Kidney (tissue), 22 donors: ENCODE measurements at places on chromosomes 7 and 10. TPM values are rescaled to one million over a fixed set of nuclear protein-coding genes. Genes with fewer than 3 reads are reported as not detected.

GRCh38 chr7:2661602-2662272, 26.3 kb upstream of the AMZ1 start:
- H3K4me3 ChIP-seq: no peak overlapping the region
- no peak overlapping the region for H3K27ac ChIP-seq
- no peaks in the 10 kb centered on the region for H3K27me3 ChIP-seq
- H3K36me3 ChIP-seq: peaks cover 7% of the 10 kb centered on the region
- H3K4me1 ChIP-seq: no peaks in the 10 kb centered on the region

GRCh38 chr10:97081621-97082235, 104.0 kb downstream of the SLIT1 start:
- no peaks in the 10 kb centered on the region for H3K36me3 ChIP-seq
- no peaks in the 10 kb centered on the region for H3K27me3 ChIP-seq
- peak; percentile 77 for DNase-seq
- H3K4me1 ChIP-seq: no peaks in the 10 kb centered on the region

Gene CCDC6
- 47.0 TPM for total RNA-seq

Gene TAC1
- total RNA-seq: 2.0 TPM

GRCh38 chr7:49261928-49262327, 337.6 kb downstream of the CDC14C start:
- no peak overlapping the region for H3K4me3 ChIP-seq
- no peak overlapping the region for H3K27ac ChIP-seq
- no peak for DNase-seq
- H3K27me3 ChIP-seq: no peaks in the 10 kb centered on the region

Gene CPXM2
- total RNA-seq: 18.1 TPM

DNA sequence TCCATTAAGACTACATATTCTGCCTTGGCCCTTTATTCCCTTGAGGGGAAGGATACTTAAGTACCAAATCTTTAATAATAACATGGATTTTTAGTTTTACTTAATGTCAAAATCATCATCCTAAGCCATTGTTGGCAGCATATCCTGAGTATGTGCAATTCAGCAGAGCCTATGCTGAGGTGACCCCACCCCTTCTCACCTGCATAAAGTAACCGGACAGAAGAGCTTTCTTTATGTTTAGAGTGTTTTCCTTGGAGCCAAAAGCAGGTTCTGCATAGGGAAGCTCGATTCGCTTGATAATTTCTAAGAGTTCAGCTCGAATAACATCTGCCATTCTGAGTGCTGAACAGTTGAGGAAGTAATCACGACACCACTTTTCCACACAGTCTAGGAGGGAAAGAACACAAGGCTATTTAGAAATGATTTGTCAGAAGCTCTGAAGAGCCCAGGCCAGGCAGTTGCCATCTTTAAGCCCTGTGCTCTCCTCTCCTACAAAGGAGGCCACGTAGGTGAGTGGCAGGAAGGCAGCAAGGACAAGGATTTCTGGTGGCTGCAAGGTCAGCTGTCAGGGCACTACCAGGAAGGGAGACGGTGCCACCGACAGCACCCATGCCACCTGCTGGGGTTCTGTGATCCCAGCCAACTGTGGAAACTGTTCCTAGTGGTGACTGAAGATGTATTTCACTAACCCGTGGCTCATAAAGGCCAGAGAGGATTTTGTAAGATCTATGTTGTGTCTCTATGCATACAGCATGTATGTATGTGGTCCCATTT, 15.6 kb downstream of the BCCIP start:
- no peaks in the 10 kb centered on the region for H3K4me1 ChIP-seq
- no peaks in the 10 kb centered on the region for H3K27me3 ChIP-seq
- peaks cover 36% of the 10 kb centered on the region for H3K36me3 ChIP-seq
- H3K27ac ChIP-seq: no peak overlapping the region

- no peak for DNase-seq
- H3K27ac ChIP-seq: no peak overlapping the region
- peaks cover 3% of the 10 kb centered on the region for H3K4me1 ChIP-seq
- H3K27me3 ChIP-seq: no peaks in the 10 kb centered on the region
- no peaks in the 10 kb centered on the region for H3K36me3 ChIP-seq
- H3K4me3 ChIP-seq: no peak overlapping the region
Observed at GRCh38 chr7:29467193-29467926, 96.3 kb upstream of the PRR15 start.

DNA sequence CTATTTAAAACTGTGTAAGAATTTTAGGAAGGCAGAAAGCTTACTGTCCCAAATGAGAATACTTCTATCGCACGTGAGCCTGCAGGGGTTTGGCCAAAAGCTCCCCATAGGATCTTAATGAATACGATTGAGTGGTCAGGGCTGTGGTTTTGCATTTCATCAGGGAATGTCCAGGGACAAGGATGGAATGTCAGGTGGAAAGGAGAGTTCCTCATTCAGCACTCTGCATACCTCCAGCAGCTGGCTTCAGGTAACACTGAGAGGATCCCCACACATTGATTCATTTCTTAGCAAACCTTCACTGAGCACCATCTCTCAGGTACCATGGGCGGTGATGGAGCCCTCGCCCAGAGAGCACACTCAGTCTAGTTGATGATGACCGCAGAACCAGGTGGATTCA, 27.2 kb downstream of the ANK3 start:
- H3K27ac ChIP-seq: no peak overlapping the region
- no peak for DNase-seq
- H3K4me1 ChIP-seq: no peaks in the 10 kb centered on the region
- no peak overlapping the region for H3K4me3 ChIP-seq

- no peaks in the 10 kb centered on the region for H3K4me1 ChIP-seq
- H3K27ac ChIP-seq: no peak overlapping the region
- no peaks in the 10 kb centered on the region for H3K36me3 ChIP-seq
- no peak overlapping the region for H3K4me3 ChIP-seq
- no peaks in the 10 kb centered on the region for H3K27me3 ChIP-seq
- DNase-seq: no peak
Observed at GRCh38 chr7:36777062-36777461, 52.8 kb upstream of the AOAH start.

Gene RNF133
- 1.3 TPM for total RNA-seq

DNA sequence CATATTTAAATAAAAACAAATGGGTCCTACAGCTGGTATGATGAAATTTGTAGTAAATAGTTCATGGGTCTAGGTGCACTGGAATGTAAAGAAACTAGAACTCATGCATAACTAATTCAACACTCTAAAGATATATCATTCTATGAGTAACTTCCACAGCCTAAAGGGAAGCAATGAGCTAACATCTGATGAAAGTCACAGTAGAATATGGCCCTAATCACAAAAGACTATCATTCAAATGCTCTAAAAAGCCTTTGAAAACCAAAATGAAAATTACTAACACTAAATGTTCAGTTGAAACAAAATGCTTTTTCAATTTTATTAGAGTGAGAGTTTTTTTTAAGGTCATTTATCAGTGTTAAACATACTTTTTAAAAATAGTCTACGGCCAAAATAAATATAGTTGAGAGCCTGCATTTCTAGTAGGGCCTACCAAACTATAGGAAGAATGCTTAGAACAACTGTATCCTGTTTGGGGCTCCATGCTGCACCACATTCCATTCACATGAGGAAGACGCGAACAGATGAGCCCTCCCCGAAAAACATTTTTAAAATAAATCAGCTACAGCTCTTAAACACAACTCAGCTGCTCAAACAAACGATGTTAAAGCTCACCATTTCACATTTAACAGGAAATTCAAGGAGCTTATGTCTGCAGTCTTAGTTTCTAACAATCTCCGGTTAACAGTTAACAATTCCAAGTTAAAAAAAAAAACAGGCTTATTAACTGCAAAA, 134.5 kb downstream of the NRBF2 start:
- peak overlapping the region; percentile 91 for H3K4me3 ChIP-seq
- no peaks in the 10 kb centered on the region for H3K27me3 ChIP-seq
- peak overlapping the region; percentile 99 for H3K27ac ChIP-seq
- no peaks in the 10 kb centered on the region for H3K36me3 ChIP-seq

DNA sequence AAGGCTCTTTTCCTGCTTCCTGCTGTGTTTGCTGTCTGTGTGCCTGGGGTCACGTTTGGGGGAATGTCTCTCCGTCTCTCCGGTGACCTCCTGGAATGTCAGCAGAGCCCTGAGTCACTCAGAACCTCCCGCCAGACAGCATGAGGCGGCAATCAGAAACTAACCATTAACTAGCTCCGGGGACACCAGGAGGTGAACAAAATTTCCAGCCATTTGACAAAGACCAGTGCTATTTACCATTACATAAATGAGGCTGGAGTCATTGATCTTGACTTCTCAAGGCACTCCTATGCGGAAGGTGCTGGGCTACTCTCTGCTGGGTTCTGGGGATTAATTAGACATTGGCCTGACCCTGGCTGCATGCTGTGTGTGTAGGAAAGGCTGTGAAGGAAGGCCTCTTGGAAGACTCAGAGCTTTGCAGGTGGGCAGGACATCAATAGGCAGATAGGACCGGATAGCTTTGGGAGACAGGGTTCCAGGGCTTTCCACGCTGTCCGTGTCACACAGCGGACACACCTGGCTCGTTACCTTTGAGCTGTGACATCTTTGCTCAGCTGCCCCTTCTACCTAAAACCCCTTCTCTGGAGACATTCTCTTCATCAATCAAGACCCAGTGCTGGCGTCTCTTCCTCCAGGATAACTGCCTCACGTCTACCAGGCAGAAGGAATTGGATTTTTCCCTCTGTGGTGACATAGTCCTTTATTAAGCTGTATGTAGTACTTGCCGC, 77.0 kb downstream of the PFKFB3 start:
- peak overlapping the region; percentile 69 for H3K27ac ChIP-seq
- H3K36me3 ChIP-seq: no peaks in the 10 kb centered on the region
- peaks cover 5% of the 10 kb centered on the region for H3K4me1 ChIP-seq
- peak; percentile 74 for DNase-seq
- H3K27me3 ChIP-seq: no peaks in the 10 kb centered on the region

DNA sequence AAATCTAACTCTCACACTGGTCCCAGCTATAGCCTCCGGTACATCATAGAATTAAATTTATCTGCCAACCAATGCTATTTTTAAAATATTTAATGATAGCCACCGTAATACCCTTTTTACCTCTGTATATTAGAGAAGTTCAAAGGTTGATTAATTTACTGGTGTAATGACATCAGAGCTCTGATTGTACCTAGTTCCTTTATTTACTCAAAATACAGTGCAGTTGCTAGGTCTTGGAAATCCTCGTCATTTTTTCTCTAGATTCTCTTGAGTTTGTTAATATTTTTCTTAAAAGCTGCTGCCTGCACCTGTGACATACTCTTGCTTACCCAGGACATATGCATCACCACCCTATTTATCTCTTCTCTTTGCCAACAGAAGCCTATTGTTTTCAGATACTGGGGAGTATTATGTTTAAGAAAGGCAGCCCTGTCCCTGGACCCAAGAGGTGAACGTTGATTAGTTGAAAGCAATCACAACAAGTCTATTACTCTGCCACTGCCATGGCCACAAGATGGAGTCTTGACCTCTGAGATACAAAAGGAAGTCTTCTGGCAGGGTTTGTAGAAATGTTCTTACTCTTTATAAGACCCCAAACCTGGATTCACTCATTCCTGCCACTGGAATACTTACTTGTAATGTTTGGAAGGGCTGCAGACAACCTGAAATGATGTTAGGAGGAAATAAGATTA, 25.6 kb upstream of the TMEM26 start:
- H3K36me3 ChIP-seq: no peaks in the 10 kb centered on the region
- no peak for DNase-seq
- no peaks in the 10 kb centered on the region for H3K27me3 ChIP-seq
- H3K27ac ChIP-seq: no peak overlapping the region
- no peaks in the 10 kb centered on the region for H3K4me1 ChIP-seq
